DMS 273 treated with DMSO at 0.1 percent for 48 hours (cell line): ENCODE measurements at places on chromosomes 13 and 19.

- DNase-seq = no peak
These were observed 137.5 kb downstream of the TNFRSF19 start for GRCh38 chr13:23707674-23708073.

DNA sequence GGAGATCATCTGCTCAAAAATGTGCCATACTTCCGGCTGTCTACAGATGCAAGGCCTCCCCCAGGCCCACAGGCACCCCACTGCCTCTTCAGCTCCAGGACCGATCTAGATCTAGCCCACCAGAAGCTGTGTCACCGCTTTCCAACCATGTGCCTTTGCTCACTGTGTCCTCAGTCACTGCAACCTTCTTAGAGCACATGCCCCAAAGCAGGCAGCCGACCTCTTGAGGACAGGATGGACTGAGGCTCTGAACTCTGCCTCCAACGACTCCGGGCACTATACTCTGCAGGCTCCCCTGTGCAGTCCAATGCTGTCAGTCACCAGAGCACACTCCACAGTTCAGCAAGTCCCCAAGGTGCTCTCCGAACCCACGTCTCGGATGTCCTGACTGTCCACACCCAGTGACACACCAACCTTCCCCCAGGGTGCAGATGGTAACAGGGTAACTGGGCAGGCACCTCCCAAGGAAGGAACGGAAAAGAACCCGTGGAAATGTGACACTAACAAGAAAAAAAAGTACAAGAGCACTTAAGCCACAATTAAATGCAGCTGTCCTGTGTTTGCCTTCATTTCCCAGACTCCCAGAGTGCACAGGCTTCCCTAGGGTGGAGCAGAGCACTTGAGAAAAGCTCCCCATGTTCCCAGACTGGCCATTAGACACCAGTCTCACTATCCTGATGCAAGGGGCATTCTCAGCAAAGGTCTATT is 4.8 kb downstream of the STK24 start:
- no peak for DNase-seq

GRCh38 chr19:494171-495080 is 1.9 kb upstream of the MADCAM1 start:
- DNase-seq = no peak

GRCh38 chr13:97107815-97108529 is 113.7 kb upstream of the OXGR1 start:
- no peak for DNase-seq

DNA sequence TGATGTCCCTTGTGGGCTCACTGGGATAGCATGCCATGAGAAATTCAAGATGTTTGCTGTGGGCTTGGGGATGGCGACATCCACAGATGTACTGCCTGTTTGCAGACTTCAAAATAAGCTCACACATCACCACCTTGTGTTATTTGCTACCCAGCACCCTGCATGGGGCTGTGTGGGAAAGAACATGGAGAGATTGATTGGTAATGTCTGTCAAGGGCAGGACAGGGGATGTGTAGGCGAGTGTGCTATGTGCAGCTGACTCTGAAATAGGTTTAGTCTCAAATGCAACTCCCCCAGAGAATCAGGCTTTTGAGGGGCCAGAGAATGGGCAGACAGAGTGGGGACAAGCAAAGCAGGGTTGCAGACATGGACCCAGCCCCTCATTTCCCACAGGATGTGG is 24.7 kb downstream of the PNPLA6 start:
- no peak for DNase-seq
